Breast epithelium (tissue), 4 donors: ENCODE measurements at places on chromosomes 1 and 21. TPM values are rescaled to one million over a fixed set of nuclear protein-coding genes. Genes with fewer than 3 reads are reported as not detected.

NPHS2 gene
- total RNA-seq, result not detected

COL9A2 gene
- total RNA-seq, result 22.0 TPM

OPRD1 gene
- total RNA-seq, result not detected

ETV3L gene
- total RNA-seq, result not detected

HRNR gene
- not detected for total RNA-seq

DEPDC1 gene
- total RNA-seq, result 1.9 TPM

KAZN gene
- total RNA-seq, result 12.2 TPM

LCE2B gene
- total RNA-seq, result not detected

TDRD10 gene
- total RNA-seq, result 2.9 TPM

NOS1AP gene
- total RNA-seq, result 2.2 TPM

TMEM82 gene
- total RNA-seq, result not detected

MKNK1 gene
- 34.7 TPM for total RNA-seq

BRDT gene
- 0.29 TPM for total RNA-seq

F5 gene
- 0.44 TPM for total RNA-seq

ECM1 gene
- total RNA-seq, result 10.2 TPM

CELA2A gene
- total RNA-seq, result not detected

HORMAD1 gene
- 0.48 TPM for total RNA-seq

GBP4 gene
- 4.2 TPM for total RNA-seq

KRTAP19-3 gene
- total RNA-seq, result not detected

ZNF683 gene
- not detected for total RNA-seq

COL24A1 gene
- 0.33 TPM for total RNA-seq

TMOD4 gene
- not detected for total RNA-seq

VSIG8 gene
- total RNA-seq, result 0.16 TPM

AKNAD1 gene
- total RNA-seq, result 2.3 TPM

GOLT1A gene
- total RNA-seq, result 4.6 TPM

TFAP2E gene
- 0.64 TPM for total RNA-seq

TIE1 gene
- total RNA-seq, result 24.2 TPM

KIF1B gene
- total RNA-seq, result 43.5 TPM

KDM5B gene
- 87.5 TPM for total RNA-seq

SHISA4 gene
- 20.3 TPM for total RNA-seq

HES5 gene
- total RNA-seq, result not detected

GBP6 gene
- total RNA-seq, result 0.44 TPM

FLG2 gene
- not detected for total RNA-seq

HUNK gene
- total RNA-seq, result 1.3 TPM

CELA2B gene
- total RNA-seq, result not detected

KCNJ10 gene
- total RNA-seq, result 0.15 TPM

PTGS2 gene
- total RNA-seq, result 1.6 TPM

PLK3 gene
- 21.6 TPM for total RNA-seq

ASB17 gene
- not detected for total RNA-seq

LCE2C gene
- total RNA-seq, result not detected

SERTAD4 gene
- 0.80 TPM for total RNA-seq

DNALI1 gene
- 20.6 TPM for total RNA-seq

PRR9 gene
- total RNA-seq, result not detected
